ENCODE measurements at places on chromosomes 12 and 14. TPM values are rescaled to one million over a fixed set of nuclear protein-coding genes. Genes with fewer than 3 reads are reported as not detected.

- no peak for DNase-seq
- H3K27me3 ChIP-seq: no peaks in the 10 kb centered on the region
- H3K27ac ChIP-seq: no peak overlapping the region
- no peaks in the 10 kb centered on the region for H3K4me1 ChIP-seq
- no peaks in the 10 kb centered on the region for H3K36me3 ChIP-seq
Observed at GRCh38 chr12:90036637-90037036, 328.0 kb upstream of the ATP2B1 start.

GRCh38 chr12:93567174-93567573, 5.3 kb upstream of the SOCS2 start:
- no peaks in the 10 kb centered on the region for H3K4me1 ChIP-seq
- no peak overlapping the region for H3K4me3 ChIP-seq
- no peak overlapping the region for H3K27ac ChIP-seq
- H3K36me3 ChIP-seq: no peaks in the 10 kb centered on the region

- DNase-seq: no peak
- no peaks in the 10 kb centered on the region for H3K4me1 ChIP-seq
- H3K4me3 ChIP-seq: no peak overlapping the region
- no peak overlapping the region for H3K27ac ChIP-seq
Observed at GRCh38 chr12:76898442-76898841, 19.6 kb upstream of the CSRP2 start.

GRCh38 chr12:49678711-49679110, 28.5 kb downstream of the FMNL3 start:
- peaks cover 11% of the 10 kb centered on the region for H3K4me1 ChIP-seq
- H3K27ac ChIP-seq: no peak overlapping the region
- DNase-seq: no peak
- H3K36me3 ChIP-seq: no peaks in the 10 kb centered on the region
- H3K4me3 ChIP-seq: no peak overlapping the region

RPGRIP1 gene
- total RNA-seq: 0.29 TPM

PNN gene
- 27.8 TPM for total RNA-seq

RPS6KA5 gene
- total RNA-seq: 4.1 TPM

Measured in adrenal gland (tissue), 19 donors.